ENCODE measurements at places on chromosomes 12 and 14.

- DNase-seq, result no peak
Observed at GRCh38 chr12:49825360-49825970, 2.7 kb downstream of the NCKAP5L start.

DNA sequence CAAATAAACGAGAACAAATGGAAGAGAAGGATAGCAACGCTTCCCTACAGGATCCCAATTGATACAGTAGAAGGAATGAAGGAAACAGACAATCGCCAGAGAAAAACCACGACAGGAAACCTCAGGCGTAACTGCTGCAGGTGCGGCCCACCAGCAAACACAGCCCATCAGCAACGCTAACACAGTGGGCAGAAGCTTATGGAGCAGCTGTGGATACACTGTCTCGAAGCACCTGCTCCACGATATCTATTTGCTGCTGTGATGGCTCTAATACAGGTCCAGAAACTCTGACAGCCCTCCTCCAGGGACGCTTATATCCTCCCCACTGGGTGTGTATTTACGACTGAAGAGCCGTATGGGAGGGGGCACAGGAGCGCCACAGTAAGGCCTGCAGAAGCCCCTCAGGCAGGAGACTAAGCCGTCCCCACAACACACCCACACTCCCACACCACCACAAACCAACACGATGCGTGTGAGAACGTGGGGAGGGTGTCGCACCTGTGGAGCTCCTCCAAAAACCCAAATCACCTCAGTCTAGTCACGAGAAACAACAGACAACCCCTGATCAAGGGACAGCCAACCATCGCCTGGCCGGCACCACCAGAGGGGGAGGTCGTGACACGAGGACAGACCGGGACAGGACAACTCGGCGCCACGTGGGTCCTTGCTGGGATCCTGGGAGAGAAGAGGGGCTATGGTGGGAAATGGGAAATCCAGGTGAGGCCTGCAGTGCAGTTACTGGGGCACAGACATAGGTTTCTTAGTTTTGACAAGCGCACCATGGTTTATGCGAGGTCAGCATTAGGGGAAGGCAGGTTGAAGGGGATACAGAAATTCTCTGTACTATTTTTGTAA, 24.0 kb downstream of the POLE start:
- no peak for DNase-seq

DNA sequence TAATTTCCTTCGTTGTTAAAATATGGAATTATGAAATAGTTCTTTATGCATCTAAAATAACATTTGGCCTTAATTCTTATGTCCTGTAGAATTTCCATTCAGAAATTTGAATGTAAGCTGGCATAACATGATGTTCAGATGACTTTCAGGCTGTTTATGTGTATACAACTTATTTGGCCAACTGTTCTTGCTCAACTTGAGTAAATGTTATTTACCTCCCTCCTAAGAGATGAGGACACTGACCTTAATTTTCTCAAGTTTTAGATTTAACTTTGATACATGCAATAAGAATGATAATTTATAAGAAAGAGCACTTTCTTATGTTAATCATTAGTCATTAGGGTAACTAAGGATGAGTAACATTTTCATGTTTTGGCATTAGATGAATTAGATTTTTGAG, 365.4 kb downstream of the AEBP2 start:
- DNase-seq, result no peak

- DNase-seq, result no peak
Observed at GRCh38 chr12:9343731-9344130, 135.5 kb upstream of the PZP start.

DNA sequence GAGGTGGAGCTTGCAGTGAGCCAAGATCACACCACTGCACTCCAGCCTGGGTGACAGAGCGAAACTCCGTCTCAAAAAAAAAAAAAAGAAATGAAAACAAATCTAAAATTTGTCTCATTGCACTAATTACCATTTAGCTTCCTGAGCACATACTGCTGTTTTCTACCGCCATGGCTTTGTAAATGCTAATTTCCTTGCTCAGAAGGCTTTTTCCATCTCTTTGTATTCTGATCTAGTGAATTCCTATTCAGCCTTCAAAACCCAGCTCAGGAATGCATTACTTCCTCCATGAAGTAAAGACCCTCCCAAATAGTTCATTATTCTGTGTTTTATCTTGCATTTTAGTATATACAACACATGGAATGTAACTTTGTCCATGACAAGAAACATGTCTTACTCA, 33.6 kb downstream of the CEP83 start:
- DNase-seq, result no peak

GRCh38 chr14:101813171-101813759, 51.8 kb downstream of the PPP2R5C start:
- no peak for DNase-seq

GRCh38 chr14:50800032-50800431, 30.9 kb downstream of the NIN start:
- DNase-seq, result no peak

DNA sequence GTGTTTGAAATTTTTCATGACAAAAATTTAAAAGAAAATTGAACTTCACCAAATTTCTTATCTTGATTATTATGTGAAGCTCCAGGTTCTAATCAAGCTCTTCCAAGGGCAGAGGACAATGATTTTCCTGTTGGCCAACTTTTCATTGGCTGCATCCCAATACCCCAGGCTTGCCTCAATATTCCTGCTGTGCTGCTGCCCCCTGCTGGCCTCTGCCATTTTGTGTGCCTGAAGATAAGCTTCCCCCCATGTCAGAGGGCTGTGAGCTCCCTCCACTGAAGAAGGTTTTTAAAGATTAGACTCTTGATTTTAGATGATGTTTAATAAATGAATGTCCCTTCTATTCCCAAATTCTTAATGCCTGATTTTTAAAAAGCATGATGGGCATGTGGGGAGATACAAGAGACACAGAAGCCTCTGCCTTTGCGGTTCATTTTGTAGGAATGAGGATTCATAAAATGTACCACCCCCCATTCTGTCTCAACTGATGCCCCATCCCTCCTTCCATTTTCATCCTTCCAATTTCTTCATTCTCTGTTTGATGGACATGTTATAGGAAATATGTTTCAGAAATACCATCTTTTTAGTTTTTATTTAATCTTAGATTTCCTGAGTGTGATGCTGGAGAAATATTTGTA, 76.7 kb upstream of the RGS6 start:
- peak; percentile 87 for DNase-seq

Data from WTC11 (cell line).